MG63 (cell line): ENCODE measurements at places on chromosomes 6 and 20.
A peak's percentile ranks its signal among the peaks of the same experiment; 100 is the strongest.

DNA sequence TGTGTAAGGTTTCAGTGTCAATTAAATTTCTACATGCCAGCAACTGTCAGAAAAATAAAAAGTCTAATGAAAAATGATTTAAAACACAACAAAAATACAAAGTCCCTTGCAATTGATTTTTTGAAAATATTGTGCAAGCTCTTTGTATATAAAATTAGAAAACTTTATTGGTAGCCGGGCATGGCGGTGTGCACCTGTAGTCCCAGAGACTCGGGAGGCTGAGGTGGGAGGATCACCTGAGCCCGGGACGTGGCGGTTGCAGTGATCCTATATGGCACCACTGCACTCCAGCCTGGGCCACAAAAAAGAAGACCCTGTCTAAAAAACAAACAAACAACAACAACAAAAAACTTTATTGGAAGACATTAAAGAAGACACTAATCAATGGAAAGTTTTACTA lies 6.0 kb upstream of the OVOL2 start:
- DNase-seq: no peak

- no peak for DNase-seq
Observed at GRCh38 chr6:134520181-134521115, 202.5 kb upstream of the SGK1 start.

DNA sequence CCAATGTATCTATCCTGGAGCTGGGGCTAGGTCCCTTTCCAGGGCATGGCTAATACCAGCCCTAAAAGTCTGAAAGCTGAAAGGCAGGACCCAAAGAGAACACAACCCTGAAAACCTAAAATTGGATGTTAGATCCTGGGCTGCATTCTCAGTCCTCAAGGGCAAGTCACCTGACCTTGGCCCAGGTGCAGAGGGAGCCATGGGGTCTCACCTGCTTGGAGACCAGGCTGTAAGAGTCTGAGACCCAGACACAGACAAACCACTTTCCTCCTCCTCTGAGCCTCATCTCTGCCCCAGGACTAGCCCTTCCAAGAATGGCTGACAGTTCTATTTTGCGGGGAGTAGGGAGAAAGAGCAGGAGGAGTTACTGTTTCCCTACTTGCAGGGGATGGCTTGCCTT lies 60.0 kb downstream of the EFCAB8 start:
- DNase-seq: no peak

DNA sequence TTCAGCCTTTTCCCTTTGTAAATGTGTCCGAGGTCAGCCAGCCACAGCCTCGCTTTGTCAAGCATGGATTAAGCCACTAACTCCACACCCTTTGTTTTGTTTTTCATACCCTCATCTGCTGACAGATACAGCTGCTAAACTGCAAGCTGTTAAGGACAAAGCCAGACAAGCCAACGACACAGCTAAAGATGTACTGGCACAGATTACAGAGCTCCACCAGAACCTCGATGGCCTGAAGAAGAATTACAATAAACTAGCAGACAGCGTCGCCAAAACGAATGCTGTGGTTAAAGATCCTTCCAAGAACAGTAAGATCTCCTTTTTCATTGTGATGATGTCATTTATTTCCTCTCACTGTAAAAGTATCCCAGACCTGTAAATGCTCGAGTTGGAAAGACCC lies 269.3 kb downstream of the ARHGAP18 start:
- peak; percentile 27 for DNase-seq

- no peak for DNase-seq
Observed at GRCh38 chr6:122484760-122485159, 13.2 kb upstream of the SERINC1 start.

DNA sequence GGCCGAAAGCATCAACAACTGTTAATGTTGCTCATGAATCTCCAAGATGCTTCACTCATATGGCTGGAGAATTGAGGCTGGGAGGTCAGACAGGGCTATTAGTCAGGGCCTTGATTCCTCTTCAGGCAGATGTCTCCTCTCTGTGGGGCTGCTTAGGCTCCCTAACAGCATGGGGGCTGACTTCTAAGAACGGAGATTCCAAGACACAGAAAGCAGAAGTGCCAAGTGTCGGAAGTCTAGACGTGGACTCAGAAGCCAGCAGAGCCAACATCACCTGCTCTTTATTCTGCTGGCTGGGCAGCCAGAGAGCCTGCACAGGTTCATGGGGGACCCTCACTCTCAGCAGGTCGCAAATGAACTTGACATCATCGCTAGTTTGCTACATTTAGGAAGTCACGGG lies 279.8 kb downstream of the CDH26 start:
- DNase-seq: no peak

DNA sequence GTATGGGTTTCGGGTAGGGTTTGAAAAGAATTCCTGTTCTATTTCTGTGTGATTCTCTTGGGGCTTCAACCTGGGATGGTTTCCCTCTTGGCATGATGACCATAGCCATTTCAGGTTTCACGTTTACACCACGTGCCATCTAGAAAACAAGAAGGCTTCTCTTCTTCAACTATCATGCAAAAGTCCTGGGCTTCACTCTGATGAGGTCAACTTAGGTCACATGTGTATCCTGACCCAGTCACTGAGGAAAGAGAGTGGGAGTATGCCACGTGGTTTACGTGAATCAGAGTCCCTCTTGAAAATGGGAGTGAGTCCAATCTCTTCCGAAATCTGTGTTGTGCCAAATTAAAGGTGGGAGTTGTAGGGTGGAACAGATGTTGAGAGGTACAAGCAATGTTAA lies 141.3 kb upstream of the INSM1 start:
- DNase-seq: no peak

DNA sequence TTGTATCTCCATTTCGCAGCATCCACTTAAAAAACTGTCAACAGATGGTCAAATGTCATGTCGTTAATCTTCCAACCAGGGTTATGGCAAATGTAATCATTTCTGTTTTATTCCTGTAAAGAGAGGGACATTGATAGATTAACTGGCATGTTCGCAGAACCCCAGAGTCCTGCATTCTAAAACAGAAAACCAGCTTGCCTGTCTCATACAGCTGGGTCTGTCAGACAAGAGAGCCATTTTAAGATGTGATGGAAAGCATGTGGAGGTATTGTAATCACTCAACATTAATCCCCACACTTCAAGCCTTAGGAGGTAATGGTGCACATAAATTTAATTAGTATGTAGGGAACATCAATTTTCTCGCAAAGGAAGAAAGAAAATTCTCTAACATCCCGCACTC lies 4.4 kb downstream of the SMLR1 start:
- DNase-seq: no peak

GRCh38 chr6:16821834-16822264 lies 60.6 kb upstream of the ATXN1 start:
- DNase-seq: no peak

DNA sequence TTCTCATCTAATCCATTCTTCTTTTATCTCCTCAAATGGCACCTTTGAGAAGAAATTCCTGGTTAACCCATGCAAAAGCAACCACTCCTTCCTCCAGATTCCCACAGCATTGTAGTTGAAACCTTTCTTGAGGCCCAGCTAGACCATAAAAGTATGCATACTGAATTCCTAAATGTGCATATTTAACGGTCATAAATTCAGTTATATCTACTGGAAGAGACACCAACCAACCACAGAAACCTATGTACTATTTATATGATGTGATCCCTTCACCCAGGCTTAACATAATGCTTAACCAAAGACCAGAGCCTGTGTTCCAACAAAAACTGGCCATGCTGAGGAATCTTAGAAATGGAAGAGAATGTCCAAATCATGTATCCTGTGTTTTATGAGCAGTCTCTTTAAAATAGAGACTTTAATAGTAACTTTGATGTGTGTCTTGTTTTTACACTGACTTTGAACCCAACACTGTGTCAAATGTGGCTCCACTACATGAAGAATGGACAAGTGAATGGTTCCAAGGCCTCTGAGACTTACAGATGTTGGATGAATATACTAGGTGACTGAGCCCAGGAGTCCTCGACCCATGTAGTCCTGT lies 11.4 kb upstream of the TAF8 start:
- DNase-seq: no peak

DNA sequence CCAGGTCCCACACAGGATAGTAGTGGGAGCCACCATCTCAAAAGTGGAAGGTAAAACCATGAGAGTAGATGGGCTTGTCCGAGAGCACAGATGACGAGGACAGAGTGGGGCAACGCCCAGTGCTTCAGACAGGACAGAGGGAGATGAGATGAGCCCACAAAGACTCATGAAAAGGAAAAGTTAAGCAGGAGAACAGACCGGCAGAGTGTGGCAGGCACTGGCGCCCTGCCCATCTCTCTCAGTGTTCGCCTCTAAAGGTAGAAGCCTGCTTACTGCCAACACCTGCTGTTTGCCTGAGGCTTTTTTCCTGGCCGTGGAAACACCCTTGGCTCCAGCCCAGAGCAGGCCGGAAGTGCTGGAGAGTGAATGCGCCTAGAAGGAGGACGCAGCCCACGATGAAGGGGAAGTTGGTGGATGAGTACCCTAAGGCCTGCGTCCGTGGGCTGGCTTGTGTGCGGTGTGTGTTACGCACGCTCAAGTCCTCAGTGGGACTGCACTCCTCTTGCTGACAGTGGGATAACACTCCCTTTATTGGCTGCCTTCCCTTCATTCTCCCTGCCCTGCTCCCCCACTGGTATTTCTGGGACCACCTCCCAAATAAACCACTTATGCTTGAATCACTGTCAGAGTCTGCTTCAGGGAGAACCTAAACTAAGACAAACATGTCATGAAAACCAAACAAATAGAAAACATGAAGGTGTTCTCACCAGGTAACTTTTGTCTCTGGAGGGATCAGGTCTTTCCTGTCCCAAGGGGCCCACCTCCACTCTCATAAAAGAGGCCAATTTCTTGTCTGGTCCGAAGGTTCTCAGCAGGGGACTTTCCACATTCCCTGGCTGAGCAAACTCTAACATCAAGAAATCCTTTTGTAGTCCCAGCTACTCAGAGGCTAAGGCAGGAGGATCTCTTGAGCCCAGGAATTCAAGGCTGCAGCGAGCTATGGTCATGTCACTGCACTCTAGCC lies 9.1 kb upstream of the FOXP4 start:
- no peak for DNase-seq

DNA sequence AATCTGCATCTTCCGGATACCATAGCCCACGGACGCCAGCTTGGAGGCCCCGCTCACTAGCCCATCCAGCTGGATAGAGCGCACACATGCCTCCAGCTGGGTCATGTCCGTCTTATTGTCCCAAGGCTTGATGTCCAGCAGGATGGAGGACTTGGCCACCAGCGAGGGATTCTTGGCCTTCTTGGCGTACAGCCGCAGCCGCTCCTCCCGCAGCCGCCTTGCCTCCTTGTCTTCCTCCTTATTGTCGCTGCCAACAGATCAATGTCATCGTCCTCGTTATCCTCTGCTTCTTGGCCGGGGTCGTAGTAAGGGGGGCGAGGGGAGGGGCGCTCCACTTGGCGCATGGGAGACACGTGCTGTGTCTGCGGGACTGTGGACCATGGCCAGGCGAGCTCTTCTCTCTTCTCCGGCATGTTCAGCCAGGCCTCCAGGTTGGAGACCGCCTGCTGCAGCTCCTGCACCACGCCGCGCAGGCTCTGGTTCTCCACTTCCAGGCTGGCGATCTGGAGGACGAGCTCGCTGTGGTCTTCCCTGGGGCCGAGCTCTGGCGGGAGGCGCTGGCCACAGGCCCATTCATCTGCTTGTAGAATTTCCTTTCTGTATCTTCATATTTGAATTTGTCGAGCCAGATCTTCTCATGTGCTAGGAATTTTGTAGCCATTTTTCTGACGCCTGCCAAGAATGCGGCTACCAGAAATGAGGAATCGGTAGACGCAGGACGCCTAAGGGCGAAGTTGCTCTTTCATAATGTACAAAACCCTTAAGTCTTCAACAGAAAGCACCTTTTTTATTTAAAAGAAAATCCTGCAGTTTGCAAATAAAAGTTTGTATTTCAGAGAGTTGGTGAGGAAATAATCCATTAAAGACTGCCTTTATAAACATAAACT lies 60.1 kb upstream of the PTPRK start:
- DNase-seq: no peak

DNA sequence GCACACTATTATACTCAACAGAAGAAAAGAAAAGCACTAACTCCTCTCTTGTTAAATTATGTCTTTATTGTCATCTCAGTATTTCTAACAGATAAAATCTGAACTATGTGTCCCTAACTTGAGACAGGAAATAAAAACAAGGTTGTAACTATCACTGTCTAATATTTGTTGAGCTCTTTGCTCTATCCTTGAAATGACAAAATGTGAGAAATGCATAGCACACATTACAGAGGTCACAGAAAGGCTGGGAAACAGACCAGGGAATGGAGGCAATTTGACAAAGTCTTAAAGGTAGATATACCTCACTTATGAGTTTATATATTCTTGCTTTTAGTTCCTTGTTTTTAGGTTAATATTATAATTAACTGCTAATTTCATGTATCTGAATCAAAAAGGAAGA lies 102.4 kb upstream of the MAP7 start:
- no peak for DNase-seq
